Cerebellar cortex (tissue), 1 donor: ENCODE measurements at places on chromosomes 4 and X.

DNA sequence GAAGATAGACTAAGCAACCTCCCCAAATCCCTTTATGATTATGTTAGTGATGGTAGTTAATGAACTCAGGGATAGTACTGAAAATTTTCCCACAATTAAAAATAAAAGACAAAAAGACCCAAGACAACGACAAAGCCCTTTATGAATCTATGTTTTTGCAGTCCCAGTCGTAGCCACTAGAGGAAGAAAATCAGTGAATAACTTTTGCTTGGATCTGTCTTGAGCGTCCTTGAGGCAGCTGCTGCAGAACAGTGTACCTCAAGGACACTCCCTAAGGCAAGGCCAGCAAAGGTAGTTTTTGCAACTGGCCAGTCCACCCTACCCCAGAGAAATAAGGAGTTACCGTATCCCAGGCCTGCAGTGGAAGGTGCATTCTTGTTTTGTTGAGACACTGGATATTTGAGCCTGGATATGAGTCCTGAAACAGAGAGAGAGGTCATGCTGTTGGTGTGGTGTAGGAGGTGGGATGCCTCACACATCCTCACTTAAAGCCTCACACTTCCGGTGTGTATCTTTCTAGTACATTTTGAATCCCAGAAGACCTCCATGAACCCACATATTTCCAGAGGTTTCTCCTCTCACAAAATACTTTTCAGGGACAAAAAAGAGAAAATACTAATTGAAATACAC lies 8.7 kb upstream of the TIMM8A start:
- no peak for DNase-seq

DNA sequence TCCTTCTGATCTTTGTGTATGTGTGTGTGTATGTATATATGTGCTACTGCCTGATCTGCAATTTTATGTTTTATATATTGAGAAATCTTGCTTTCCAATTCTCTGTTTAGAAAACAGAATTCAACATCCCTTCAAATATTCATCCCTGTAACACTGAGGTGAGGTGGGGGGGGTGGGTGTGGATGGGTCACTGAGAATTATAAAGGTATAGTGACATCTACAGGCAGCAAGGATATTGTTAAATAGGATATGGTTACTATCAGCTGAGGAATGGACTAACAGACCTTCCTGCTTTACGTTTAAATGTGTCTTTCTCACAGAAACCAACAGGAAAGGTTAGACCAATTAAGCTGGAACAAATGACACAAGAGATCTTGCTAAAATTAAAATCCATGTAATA lies 19.0 kb upstream of the MAGEB2 start:
- DNase-seq: no peak

DNA sequence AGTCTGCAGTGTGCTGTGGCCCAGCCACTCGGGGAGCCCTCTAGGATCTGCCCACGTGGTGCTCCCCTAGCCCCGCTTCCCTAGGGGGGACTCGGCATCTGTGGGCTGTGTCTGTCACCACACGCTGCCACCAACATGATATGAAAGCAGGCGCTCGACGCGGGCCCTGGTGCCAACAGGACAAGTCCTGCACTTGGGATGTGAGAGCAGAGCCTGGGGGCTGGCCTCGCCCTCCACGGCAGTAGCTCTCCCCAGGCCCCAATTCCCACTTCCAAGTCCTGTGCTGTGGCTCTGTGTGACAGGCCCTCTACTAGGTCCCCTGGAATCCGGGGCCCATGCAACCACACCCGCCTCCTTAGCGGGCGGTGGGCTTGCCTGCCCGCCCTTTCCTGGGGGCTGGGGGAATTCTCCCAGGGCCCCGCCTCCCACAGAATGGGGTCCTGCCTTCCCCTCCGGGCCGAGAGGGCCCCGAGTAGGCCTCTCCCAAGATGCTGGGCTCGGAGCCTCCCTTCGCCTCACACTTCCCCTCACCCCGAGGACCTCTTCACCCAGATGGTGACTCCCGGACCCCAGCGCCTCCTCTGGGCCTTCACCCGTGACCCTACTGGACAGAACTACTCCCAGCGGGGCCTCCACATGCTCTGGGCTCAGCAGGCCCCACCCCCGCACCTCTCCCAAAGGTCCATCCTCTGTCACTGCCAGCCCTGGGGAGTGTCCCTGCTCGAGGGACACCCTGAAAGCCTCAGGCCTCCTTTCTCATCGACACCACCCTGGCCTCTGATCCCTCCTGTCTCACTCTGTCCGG lies 11.2 kb downstream of the LRPAP1 start:
- DNase-seq: no peak

- DNase-seq: no peak
Measured at GRCh38 chrX:155819525-155819924, 61.6 kb upstream of the VAMP7 start.

GRCh38 chr4:55509266-55509665 lies 37.4 kb downstream of the CLOCK start:
- DNase-seq: no peak

GRCh38 chrX:46573892-46574773 lies 568 bp downstream of the CHST7 start:
- no peak for DNase-seq

DNA sequence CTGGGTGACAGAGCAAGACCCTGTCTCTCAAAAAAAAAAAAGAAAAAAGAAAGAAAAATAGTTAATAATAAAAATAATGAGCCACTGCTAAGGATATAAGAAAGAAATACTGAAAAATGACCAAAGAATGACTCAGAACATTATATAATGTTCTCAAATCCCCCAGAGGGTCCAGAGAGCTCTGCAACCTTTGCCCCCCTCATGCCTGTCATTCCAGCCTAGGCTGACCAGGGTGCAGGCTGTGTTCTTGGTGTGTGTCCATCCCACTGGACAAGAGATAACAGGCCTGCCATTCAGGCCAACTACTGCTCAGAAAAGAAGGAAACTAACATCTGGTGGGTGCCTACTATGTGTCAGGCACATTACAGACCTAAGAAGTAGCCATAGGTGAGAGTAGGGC lies 72.7 kb upstream of the EDNRA start:
- DNase-seq: no peak

DNA sequence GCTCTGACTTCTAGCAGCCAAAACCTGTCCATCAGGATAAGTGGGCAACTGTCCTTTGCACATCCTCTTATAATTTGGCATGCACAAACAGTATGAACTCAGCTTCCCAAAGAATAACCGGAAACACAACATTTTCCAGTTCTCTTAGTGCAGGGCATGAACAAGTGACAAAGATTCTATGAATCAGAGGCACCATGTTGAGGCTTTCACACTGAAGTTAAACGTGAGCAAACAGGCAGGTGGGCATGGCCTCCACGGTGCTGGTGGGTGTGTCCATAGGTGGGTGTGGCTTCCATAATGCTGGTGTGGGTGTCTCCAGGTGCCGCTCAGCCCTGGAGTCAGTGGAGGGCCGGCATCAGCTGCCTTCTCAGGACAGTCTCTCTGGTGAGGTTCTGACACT lies 196.5 kb downstream of the SMIM20 start:
- DNase-seq: no peak

DNA sequence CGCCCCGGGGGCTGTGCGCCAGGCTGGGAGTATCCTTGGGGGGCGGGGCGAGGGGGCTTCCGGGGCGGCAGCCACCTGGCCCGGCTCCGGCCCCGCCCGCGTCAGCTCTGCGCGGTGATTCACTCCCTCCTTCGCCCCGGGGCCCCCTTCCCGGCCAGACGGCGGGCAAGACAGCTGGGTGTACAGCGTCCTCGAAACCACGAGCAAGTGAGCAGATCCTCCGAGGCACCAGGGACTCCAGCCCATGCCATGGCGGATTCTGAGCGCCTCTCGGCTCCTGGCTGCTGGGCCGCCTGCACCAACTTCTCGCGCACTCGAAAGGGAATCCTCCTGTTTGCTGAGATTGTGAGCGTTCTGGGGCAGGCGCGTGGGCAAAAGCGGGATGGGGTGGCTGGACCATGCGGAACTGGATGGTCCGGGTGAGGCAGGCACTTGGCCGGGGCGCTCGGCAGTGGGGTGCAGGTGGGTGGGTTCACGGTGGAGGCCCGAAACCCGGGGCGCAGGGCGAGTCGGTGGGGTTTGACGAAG lies at the start of gene PLP2:
PLP2 (plus strand) TSS at position 147 of the 528 bp plus-strand sequence; CDS start at position 250, 103 bp downstream.
- no peak for DNase-seq

GRCh38 chr4:1793496-1793840 lies 375 bp downstream of the FGFR3 start:
- no peak for DNase-seq

GRCh38 chrX:150540965-150541364 lies 27.5 kb upstream of the MTM1 start:
- DNase-seq: no peak

GRCh38 chr4:42531341-42532030 lies 125.4 kb downstream of the ATP8A1 start:
- no peak for DNase-seq

GRCh38 chr4:113955948-113956347 lies 23.5 kb downstream of the ARSJ start:
- no peak for DNase-seq

- no peak for DNase-seq
Measured at GRCh38 chr4:168388890-168389289, 70.3 kb upstream of the DDX60 start.

- DNase-seq: no peak
Measured at GRCh38 chrX:5632887-5633286, 595.8 kb downstream of the NLGN4X start.

DNA sequence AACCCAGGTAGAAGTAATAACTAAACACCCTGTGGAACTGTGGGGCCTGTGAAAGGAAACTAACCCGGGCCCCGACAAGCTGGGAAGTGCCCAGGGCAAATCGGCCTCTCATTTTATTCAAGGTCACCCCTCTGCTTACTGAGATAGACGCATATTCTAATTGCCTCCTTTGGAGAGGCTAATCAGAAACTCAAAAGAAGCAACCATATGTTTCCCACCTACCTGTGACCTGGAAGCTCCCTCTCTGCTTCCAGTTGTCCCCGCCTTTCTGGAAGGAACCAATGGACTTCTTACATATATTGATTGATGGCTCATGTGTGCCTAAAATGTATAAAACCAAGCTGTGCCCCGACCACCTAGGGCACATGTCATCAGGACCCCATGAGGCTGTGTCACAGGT lies 23.1 kb upstream of the DHRSX start:
- DNase-seq: no peak

DNA sequence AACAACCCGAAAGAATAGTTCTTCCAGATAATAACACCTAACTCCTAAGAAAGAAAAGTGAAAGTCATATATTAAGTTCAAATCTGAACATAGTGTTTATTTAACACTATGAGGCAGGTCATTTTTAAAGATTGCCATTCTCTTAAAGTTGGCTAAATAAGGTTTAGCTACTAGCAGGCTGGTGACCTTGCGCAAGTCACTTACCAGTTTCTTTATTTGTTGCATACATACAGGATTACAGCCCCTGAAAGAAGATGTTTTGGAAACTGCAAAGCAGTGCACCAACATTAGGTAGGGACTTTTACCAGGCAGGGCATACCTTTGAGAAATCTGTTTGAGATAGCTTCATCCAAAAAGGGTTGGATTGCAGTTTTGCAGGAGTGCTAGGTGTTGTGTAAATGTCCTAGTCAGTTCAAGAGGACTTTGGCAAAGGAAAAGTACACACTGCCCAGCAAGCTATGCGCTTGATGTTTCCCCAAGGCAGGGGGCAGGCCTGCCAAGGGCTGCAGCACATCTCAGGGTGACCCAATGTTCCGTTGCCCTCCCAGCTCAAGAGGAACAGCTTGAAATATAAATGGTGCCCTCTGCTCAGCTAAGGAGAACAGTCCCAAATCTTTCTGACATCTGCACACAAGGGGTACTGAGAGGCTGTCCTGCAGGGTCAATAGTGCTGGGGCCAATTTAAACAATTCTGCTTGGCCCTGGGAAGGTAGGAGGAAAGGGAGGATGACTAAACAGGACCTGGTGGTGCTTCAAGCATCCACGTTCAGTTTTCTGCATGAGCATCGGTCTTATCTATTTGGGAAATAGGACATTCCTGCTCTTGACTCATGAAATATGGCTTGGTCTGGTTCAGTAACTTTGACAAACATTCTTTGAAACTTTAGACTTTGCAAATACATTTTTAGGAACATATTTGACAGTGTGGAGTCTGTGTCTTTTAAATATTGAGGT lies 130.8 kb downstream of the COL4A6 start:
- no peak for DNase-seq

DNA sequence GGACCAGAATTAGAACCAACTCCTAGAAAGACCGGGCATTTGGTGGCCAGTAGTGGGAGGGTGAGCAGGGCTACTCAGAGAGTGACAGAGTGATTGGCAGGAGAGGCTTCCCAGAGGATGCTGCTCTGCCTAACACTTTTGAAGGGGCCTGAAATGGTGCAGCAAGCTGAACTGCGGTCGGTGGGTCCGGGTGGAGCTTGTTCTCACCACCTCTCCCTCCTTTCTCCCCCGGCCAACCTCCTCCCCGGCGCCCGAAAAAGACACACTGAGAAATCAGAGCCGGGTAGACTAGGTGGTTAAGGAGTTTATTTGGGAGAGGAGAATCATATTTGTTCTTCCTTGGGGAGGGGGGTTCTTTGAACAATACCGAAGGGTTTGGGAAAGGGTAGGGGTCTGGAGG lies 1.4 kb upstream of the PRICKLE3 start:
- DNase-seq: no peak

- DNase-seq: no peak
Measured at GRCh38 chrX:129959493-129959832, 23.0 kb upstream of the BCORL1 start.

GRCh38 chrX:68238568-68238967 lies 194.7 kb downstream of the OPHN1 start:
- DNase-seq: no peak

- no peak for DNase-seq
Measured at GRCh38 chr4:118254368-118254767, 98.4 kb downstream of the PRSS12 start.

DNA sequence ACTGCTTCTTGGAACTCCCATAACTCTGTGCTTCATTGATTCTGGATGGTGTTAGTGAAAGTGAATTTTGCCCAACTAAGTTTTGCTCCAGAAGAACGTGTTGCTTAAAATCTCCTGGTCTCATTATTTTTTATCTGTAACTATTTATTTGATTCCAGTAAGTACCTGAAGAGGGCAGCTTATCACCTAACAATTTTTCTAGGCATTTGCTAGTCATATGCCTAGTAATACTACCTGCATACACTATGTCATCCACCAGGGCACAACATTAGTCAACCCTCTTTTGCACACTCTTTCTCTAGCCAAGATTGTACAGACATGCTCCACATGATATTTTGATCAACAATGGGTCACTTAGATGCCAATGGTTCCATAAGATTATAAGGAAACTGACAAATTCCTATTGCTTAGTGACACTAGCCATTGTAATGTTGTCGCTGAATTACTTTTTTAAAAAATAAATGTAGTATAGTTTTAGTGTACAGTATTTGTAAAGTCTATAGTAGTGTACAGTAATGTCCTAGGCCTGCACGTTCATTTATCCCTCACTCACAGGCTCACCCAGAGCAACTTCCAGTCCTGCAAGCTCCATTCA lies 499.9 kb upstream of the AADAT start:
- DNase-seq: peak; percentile 1

- no peak for DNase-seq
Measured at GRCh38 chrX:39000802-39001201, 199.5 kb downstream of the MID1IP1 start.

GRCh38 chrX:22069586-22069985 lies 37.5 kb downstream of the PHEX start:
- DNase-seq: peak; percentile 0
